Stimulated activated CD4-positive, alpha-beta T cell treated with anti-CD3 and anti-CD28 coated beads, TNF-alpha, amount 100 ng/mL, for 48 hours (primary cell): ENCODE measurements at places on chromosomes 7 and 10.

DNA sequence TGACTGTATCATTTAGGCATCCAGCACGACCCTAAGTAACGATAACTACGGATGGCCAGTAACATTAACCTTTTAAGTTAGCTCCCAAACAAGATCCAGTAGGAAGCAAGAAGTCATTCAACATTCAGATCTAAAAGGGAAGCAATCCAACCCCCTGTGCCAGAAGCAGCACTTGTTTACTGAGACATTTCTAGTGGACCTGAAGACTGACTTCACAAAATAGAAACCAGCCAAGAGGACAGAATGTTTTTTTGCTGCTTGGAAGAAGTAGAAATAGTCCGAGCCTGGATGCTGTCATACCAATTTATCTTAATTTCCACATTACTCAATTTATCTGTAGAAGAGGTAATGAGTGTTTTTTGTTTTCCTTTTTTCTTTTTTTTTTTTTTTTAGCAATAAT is 88.0 kb upstream of the CTTNBP2 start:
- DNase-seq = no peak

- no peak for DNase-seq
Measured at GRCh38 chr10:109924967-109925620, 1.8 kb upstream of the XPNPEP1 start.

DNA sequence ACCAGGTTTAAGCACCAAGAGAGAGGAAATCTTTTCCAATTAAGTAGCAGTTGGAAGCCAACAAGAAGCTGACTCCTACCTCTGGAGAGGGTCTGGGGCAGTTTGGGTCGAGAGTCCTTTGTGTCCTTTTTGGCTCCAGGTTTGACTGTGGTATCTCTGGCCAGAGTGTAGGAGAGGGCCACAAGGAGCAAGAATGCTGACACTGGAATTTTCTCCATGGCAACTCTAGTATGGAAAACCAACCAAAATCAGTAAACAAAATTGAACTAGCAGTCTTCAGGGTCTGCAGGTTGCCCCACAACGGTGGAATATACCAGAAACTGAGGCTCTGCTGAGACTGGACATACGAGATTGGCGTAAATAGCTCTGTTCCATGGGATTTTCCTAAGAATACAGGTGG is 3.2 kb downstream of the AGR2 start:
- no peak for DNase-seq

DNA sequence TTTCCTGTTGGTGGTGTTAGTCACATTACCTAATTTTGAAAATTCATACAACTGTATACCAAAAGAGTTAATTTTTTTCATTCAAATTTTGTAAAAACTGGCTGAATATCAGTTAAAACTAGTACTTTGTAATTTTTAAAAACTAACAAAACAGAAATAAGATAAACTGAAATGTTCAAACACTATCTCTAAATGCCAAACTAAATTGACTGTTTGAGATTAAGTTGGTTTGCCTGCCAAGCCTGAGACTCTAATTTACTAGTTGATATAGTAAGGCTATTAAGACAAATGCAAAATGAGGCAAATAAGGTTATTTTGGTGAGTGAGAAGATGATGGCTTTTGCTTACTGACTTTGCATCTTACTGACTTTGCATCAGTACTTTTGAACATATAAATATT is 1134.9 kb upstream of the LRRN3 start:
- DNase-seq = no peak

DNA sequence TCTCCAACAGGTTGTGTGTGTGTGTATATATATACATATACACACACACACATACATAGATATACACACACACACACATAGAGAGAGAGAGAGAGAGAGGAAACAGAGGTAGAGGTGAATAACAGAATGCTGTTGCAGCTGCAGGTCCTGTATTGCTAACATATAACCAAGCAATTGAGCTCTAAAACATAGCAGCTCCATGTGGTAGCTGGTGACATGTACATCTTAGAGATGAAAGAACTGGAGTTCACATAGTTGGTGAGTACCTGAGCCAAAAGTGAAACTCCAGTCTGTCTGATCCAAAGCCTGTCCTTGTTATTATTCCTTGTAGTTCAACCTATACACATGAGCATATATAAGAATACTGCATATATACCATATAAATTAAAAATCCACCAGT is 152.9 kb upstream of the CSTF2T start:
- no peak for DNase-seq
